GM23338 (cell line): ENCODE measurements at places on chromosomes 7 and 10. TPM values are rescaled to one million over a fixed set of nuclear protein-coding genes. Genes with fewer than 3 reads are reported as not detected.

IGFBP3 gene
- total RNA-seq, result 8.2 and 11.2 TPM in 2 replicates

NAT16 gene
- 0.21 TPM in 1 of 2 replicates, not detected in the other for total RNA-seq

RPEL1 gene
- not detected in 2 replicates for total RNA-seq

GRCh38 chr10:28906934-28907333 is 229.6 kb downstream of the BAMBI start:
- no peak for DNase-seq
